ENCODE measurements at places on chromosomes 4 and X.
A peak's percentile ranks its signal among the peaks of the same experiment; 100 is the strongest.

GRCh38 chr4:76036855-76037254, 985 bp upstream of the CXCL11 start:
- DNase-seq, result peak; percentile 58

GRCh38 chr4:83454686-83455085, 937 bp downstream of the HELQ start:
- DNase-seq, result peak; percentile 4

DNA sequence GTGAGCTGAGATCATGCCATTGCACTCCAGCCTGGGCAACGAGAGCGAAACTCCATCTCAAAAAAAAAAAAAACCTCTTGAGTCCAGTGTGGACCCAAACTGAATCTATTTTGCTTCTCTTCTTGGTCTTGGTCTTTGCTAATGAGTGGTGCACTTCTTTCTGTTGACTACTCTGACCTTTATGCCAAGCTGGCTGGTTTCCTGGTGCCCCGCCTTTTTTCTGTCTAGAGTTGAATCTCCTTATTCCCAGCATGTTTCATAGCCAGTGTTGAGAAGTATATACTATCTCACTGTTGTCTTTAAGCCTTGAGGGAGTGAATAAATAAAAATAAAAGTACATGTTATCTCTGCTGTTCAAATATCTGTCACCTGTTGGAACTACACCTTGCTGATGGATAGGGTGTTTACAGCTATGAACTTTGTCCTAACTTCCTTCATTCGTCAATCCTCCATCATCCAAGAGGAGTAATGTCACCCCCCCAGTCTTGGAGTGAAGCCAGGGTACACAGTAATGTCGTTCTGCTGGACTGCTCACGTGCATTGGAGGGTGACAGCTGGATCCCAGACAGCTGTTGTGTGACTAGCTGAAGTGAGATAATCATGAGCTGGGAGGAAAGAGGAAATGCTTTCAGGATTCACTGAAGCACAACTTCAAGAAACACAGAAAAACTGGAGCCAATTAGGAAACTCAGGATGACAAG, 99.3 kb upstream of the PRKG2 start:
- peak; percentile 12 for DNase-seq

DNA sequence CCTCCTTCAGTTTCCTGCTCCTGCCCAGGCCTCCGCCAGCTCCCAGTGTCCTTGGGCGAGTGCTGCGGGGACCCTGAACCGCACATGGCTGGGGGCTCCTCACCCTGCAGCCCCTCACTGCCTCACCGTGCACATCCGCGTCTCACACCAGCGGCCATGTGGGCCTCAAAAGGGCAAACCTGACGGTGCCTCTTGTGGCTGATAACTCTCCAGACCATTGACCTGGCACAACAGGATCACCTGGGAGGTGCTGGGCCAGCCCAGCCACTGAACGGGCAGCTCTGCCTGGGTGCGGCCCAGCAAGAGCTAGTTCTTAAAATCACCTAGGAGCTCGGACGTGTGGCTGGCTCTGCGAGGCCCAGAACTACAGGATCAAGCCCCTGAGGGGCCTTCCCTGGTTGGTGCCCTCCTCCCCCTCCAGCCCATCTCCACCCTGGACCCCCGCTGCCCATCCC, 4.1 kb upstream of the S100P start:
- no peak for DNase-seq

GRCh38 chr4:36224972-36225903, 19.1 kb downstream of the ARAP2 start:
- DNase-seq, result no peak

DNA sequence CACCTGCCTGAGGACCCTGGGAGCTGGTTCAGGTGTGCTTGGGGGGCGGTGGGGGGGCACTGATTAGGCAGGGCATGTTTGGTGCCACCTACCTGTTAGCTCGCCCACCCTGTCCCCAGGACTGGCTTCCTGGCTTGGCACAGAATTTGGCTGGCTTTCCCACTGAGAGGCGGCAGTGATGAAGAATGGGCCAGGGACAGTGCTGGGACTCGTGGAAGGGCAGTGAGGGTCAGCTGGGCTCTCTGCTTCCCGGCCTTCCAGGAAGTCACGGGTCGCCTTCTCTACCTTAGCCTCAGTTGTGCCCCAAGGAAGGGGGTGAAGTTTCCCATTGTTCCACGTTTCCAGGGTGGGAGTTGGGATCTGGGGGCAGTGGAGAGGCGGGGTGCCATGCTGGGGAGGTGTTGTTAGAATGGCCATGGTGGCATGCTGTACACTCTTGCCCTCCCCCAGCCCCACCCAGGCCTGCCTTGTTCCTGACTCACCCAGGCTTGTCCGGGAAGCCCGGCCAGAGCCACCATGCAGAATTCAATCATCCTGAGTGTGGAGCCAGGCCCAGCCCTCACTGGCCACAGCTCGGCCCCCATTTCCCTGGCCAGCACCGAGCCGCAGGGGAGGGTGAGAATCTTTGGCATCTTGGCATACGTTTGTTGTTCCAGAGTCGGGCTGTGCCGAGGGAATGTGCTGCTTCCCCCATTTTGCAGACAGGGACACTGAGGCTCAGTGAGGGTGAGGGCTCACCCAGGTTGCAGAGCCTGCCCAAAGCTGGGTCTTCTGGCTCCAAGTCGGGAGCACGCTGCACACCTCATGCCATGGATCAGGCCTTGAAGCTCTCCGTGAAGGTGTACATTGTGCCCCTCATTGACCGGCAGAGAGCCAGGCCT, 21.9 kb upstream of the GPR78 start:
- DNase-seq, result no peak

GRCh38 chr4:45119376-45119775, 393.0 kb upstream of the GNPDA2 start:
- DNase-seq, result no peak

GRCh38 chrX:38799995-38800580, 1.2 kb upstream of the MID1IP1 start:
- DNase-seq, result no peak

DNA sequence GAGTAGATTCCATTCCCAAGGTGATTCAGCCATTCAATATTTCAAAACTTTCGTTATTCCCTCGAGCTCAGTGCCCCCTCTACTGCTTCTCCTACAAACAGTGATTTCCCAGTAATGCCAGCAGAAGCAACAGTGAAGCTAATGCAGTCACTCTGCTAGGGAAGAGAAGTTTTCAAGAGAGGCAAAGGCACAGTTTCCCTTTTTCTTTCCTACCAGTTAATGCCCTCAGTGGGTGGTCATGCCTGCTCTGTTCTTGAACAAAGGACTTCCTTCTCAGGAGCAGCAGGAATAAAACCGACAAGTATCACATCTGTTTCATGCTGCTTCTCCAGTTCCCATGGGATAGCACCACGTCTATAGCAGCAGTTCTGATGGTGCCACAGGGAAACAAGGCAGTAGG, 317.2 kb downstream of the TENM3 start:
- no peak for DNase-seq

GRCh38 chr4:55765070-55765469, 54.5 kb upstream of the EXOC1L start:
- no peak for DNase-seq

All from epithelial cell of esophagus (primary cell).